CD4-positive, alpha-beta T cell treated with Interleukin-6 for 4 hours (primary cell): ENCODE measurements at places on chromosomes 2 and 18.

DNA sequence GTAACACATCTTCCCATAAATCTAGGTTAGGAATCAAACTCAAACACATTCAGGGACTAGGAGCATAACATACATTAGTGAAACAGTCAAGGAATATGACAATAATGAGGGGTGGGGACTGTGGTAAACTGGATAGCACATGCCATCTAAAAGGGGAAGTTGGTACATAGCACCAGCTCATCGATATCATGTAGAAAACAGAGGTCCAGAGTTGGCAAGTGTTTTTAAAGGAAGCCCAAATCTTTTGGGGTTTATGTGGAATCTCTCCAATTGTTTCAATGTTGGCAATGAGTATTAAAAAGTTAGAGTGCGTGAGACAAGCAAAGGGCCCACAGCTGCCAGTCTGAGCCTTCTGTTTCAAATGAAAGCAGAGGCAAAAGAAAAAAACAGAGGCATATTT, 24.4 kb downstream of the KLF7 start:
- no peak for DNase-seq

- DNase-seq: no peak
Observed at GRCh38 chr2:51997571-51997970, 965.6 kb upstream of the NRXN1 start.

GRCh38 chr2:66217039-66217585, 217.8 kb upstream of the MEIS1 start:
- no peak for DNase-seq

DNA sequence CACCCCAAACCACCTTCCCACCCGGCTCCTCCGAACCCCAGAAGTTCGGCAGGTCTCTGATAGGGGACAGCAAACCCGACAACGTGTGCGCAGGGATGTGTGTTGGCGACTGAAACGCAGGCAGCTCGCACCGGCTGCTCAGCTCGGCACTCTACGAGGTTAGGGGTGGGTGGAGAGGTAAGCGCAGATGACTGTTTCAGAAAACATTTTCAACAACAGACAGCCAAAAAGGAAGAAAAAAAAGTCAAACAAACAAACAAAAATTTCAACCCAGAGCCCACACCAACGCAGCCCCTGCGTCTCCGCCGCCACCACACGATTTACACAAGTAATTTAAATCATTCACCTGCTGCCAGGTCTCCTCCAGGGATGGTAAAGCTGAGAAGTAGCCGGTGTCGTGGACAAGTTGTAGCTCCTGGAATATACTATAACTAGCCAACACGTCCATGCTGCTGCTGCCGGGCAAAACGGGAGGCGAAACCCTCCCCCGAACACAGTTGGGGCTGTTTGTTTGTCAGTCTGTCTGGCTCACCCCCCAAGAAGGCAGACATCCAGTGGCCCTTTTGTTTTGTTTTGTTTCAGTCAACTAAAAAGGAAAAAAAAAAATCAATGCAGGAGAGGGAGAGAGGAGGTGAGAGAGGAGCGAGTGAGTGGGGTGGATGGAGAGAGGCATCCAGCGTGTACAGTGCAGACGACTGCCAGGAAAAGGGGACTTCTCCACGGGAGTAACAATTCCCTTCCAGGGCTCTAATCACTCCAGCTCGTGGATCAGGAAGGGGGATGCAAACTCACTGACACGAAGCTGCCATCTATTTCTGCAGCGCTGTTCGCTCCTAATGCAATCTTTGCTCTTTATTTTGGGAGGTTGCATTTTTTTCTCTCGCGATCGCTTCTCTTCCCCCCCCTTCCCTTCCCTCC, at the start of gene KLF7:
Gene KLF7 (minus strand): TSS at position 828 of the 918 bp plus-strand sequence. CDS start 380 bp downstream, at position 448.
- DNase-seq: peak; percentile 70

- DNase-seq: no peak
Observed at GRCh38 chr2:206488623-206489022, 45.3 kb downstream of the ADAM23 start.

DNA sequence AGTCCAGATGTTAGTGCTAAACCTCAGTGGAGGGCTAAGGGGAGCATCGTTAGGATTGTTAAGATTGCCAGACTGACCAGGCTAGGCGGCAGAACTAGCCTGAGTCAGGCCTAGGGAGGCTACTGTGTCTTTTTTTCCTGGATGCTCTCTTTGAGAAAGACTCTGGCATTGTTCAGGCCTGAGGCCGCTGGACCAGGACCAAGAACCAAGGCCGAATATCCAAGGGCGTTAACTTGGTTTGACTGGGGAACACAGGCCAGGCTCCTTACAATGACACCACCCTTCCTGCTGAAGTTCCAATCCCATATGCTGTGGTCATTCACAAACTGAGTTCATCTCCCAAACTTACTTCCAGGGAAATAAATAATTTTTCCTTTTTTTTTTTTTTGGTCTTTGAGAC, 10.6 kb downstream of the HTRA2 start:
- no peak for DNase-seq

- DNase-seq: no peak
Observed at GRCh38 chr2:237473878-237474441, 13.1 kb upstream of the MLPH start.

- DNase-seq: no peak
Observed at GRCh38 chr2:231455222-231455621, 9.1 kb downstream of the NCL start.

GRCh38 chr2:227163998-227164762, at the start of the genes COL4A3 and COL4A4:
COL4A3 (plus strand) TSS chr2:227164624; CDS start chr2:227164727, 103 bp downstream.
COL4A4 (minus strand) TSS chr2:227164205; CDS start chr2:227147483, 16,722 bp downstream.
- DNase-seq: no peak

DNA sequence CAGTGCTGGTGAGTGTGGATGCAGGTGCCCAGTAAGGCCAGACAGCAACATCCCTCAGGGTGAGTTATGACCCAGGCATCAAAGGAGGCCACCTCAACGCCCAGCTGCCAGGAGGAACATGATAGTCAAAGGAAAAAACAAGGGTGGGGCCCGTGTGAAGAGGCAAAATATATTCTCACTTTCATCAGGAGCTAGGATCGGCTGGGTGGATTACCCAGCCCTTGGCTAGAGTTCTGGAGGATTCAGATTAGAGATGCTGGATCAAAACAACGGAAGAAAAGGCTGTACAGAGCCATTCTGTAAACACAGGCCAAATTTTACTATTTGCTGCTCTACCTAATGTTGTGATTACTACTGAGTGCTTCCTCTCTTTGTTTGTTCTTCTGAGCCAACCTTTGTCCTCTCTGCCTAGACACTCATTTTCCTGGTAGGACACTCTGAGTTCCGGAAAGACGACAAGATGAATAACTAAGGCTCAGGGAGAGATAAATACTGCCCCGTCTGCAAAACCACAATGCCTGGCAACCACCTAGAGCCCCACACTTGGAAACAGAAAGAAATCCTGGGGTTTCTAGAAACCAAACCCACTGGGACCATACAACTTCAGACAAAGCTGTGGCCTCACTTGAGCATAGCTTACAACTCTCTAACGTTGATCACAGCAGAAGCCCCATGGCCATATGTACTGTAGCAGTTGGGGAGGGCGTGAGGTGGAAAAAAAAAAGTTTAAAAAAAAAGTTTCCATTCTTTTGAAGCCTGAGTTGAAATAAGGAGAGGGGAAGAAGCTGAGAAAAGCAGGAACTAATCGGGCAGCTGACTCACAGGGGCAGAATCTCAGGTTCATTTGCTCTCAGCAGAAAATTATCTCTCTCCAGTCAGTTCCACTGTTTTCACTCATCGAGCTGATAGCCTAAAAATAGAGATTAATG, 17.8 kb upstream of the PMAIP1 start:
- no peak for DNase-seq

DNA sequence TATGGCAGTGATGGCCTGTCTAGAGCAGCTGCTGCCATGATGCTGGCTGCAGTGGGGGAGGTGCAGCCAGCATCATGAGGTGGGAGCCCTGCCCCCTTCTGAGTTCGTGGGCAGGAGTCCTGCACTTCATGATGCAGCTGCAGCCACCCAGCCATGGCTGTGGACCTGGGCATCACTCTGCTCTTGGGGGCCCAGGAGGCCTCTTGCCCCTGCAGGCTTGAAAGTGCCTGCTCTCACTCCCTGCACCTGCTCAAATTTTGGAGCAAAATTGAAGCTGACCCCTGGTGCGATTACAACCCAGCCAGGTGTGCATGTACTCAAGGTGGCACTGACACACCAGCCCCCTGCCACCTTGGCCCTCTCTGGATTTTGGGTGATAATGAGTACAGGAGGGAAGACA, 712.9 kb downstream of the NUP35 start:
- no peak for DNase-seq

- DNase-seq: no peak
Observed at GRCh38 chr2:43324259-43325106, 98.1 kb upstream of the ZFP36L2 start.

GRCh38 chr2:65158557-65158956, 28.7 kb upstream of the RAB1A start:
- DNase-seq: no peak

DNA sequence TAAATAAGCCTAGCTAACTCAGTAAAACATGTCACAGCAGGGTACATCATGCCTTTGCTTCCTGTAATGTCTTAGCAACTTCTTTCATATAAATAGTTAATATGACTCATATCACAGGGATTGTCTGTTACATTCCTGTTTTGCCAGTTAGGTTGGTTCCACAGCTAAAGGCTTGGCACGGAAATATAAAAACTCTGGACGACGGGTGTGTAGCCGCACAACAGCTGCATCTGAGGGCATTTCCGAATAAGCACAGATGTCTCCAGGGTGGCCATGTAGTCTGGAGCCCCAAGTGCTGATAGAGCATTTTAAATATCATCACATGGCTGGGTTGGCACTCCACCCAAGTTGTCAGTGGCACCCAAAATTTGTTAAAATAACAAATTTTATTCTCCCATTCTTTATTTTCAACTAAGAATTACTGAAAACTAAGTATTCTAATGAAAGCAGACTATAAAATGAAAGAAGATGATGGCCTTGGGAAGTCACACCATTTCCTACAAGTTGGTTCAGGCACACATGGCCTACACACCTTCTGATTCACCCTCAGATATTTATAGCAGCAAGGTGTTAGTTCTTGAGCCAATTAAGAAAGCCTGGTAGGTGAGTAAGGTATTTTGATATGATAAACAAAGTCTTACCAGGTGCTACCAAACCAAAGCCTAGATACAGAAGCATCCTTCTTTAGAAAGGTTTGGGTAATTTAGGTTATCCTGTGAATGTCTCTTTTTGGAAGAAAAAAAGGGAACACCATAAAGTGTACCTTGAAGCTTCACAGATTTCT, 61.8 kb upstream of the STK17B start:
- no peak for DNase-seq

DNA sequence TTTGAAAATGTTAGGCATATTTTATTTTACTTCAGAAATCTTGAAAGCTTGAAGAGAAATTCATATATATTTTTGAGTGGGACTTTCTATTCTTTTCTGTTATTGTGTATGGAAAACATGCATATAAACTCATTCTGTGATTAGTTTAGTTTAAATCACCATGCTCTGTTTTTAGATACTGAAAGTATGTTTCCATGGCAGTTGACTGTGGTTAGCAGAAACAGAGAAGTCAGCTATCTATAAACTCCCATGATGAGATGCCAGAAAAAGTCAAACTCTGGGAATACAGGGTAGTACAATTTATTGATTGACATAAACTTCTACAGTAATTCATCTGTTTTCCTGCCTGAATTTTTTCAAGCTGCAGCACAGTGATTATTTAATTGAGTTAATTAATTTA, 905.3 kb upstream of the VRK2 start:
- no peak for DNase-seq

DNA sequence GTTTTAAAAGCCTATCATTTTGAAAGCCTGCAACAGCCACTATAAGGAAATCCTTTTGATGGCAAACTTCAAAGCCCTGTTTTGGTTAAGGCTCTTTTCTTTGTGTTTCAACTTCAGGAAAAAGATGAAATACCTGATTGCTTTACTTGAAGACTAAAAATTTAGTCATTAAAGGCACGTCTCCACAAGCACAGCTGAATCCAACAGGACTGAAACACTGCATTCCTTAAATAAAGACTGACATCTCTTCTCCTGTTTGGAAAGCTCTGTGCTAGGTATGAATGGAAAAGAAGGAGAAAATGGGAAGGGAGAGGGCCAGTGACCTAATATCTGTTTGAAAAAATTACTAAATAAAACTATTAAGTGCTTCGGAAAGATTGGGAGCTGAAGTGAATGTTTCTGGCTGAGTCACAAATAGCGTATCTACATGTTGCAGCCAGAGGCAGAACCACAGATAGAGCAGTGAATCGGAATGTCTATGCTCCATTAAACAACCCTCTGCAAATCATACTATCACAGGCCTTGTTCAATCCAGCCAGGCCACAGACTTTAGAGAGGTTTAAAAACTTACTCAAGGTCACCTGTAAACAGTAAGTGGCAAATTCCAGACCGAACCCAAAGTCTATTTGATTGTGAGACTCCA, 21.1 kb upstream of the RALBP1 start:
- DNase-seq: no peak

DNA sequence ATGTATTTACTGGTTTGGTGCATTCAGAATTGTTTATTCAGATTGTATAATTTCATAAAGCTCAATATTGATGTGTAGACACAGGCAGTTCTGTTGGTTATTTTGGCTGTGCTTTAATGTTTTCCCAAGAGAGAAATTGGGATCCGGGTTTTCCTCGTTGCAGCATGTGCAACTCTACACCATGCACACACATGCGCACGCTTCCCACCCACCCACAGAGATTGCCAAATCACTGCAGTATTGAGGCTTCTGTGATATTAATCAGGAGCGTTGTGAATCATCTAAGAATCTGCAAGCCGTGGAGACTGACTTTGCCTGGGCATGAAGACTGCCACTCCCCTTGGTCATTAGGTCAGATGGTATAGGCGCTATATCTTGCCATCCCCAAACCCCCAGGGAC, 571.5 kb downstream of the SLC4A3 start:
- DNase-seq: no peak

DNA sequence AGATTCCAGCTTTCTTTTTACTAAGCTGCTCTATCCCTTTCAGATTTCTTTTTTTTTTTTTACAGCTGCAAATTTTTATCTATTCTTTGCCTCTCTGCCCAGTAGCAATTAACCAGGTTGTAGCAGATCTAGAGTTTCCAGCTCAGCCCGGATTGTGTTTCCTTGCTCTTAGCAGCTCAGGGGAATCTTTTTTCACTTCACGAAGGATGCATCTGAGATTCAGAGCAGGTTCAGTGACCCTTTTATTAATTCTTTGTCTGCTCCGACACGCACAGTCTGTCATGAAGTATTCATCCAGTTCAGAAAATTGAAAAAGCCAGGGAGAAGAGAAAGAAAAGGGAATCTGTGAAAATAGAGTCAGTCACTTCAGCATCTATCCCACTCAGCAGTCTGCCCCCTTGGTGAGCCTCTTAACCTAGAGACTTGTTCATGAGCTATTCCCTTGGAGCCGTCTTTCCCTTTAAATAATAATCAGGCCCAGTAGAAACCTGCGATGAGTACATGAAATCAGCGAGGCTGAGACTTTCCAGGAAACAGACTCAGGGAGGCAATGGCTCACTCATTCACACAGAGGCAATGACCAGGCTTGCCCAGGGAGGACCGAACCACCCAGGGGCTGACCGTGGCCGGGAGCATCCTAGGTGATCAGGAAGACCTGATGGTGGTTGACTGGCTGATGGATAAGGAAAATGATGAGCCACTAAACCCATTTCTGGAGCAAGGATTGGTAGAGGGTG, 103.4 kb upstream of the ITGA6 start:
- DNase-seq: no peak

- DNase-seq: no peak
Observed at GRCh38 chr2:224004105-224004695, 34.9 kb downstream of the SERPINE2 start.
